Aorta (tissue), 5 donors: ENCODE measurements at places on chromosomes 16 and 17.

- DNase-seq, result no peak
These were observed 1927.2 kb downstream of the TP53TG3F start for GRCh38 chr16:35386619-35387018.

DNA sequence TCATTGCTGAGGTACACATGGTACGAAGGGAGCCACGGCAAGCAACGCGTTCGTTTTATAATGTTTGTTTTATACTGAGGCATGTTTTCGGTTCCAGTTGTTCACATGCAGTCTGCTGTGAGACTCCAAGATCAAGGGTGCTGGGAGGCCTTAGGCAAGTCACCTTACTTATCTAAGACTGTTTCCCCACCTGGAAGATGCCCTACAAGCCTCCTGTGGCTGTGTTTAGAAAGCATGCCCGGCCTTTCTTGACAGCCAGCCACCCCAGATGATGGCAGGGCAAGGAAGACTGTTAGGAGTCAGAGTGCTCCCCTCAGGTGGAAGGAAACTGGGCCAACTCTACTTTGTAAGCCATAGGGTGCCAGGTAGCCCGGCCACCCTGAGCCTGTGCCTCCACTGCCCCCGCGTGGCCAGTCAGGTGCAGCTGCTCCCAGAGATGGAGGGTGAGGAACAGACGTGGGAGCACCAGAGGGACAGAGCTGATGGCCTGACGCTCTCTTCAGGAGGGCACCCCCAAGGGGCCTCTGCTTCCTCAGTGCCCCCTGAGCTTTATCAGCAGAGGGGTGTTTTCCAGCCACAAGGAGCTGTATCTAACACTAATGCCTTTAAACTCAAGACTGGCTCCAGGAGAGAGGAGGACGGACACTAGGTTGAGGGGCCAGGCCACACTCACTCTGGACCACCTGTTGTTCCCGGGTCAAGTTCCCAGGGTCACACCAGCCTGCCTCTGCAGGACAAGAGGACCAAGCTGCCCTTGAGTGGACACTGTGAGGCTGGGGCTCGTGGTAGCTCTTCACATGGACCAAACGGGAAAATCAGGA, 5.4 kb downstream of the NAT9 start:
- peak; percentile 88 for DNase-seq

- peak; percentile 87 for DNase-seq
These were observed 914 bp downstream of the MAP1LC3B start for GRCh38 chr16:87392821-87393679.

DNA sequence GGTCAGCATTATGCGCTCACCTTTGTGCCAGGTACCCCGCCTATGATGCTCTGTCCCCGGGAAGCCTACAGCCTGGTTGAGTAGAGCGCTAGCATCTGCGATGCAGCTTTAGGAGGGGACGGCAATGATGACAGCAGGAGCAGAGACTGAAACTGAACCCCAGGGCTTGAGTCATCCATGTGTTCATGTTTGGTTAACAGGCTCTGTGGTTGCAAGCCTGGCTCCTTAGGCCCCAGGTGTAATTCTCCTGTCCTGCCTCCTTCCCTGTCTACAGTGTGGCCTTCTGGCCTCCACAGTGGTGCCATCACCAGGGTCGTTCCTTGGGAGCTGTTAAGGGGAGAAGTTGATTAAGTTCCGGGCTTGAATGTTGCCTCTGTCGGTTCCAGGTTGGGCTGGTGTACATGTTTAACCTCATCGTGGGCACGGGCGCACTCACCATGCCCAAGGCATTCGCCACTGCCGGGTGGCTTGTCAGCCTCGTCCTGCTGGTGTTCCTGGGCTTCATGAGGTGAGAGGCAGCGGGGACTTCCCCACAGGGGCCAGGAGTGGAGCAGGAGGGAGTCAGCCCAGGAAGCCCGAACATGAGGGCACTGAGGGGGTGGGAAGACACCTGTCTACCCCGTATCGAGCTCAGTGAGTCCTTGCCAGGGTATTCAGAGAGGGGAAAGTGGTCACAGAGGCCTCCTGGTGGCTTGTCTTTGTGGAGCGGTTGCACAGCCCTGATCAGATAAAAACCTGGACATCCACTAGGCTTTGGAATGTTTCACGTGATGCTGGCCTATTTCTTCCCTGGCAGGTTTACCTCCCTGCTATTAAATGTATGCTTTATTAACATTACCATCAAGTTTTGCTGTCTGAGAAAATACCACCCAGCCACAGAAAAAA, 9.2 kb upstream of the NAT9 start:
- DNase-seq, result no peak

- DNase-seq, result no peak
These were observed 9.5 kb upstream of the TEKT3 start for GRCh38 chr17:15350777-15351477.

DNA sequence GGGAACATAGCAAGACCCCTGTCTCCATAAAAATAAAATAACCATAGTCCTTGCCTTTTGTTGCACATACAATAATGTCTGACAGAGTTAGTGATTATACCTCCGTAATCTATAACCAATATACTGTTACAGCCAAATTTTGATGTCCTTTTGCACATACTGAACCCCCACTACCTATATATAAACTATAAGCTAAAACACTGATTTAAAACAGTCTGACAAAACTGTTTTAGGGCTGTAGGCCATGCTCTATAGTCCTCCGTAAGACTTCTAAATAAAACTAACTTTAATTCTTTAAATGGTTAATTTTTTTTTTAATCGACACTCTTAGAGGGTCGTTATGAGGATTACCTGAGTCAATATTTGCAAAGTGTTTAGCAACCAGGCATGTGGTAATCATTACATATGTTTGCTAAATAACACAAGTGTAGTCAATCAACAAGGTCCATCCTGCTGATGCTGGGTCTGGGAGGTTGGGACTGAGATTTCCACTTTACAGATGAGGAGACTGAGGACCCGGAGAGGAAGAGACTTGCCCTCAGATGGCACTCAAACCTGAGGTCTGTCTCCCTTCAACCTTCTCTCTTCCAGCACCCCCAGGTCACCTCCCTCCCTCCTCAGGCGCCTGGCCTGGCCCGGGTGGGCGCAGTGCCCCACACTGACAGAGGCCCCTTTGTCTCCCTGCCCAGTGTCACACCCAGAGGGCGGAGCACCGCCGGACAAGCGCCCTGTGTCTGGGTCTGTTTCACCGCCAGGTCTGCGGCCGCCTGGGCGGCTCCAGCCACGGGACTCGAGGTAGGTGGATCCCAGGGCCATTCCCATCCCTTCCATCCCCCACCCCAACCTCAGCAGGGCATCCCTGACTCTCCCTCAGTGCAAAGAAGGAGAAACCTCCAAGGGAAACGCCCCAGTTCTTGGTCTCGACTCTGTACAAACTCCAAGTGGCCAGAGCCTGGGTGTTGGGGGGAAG, 10.3 kb downstream of the ZNF385C start:
- DNase-seq, result no peak

DNA sequence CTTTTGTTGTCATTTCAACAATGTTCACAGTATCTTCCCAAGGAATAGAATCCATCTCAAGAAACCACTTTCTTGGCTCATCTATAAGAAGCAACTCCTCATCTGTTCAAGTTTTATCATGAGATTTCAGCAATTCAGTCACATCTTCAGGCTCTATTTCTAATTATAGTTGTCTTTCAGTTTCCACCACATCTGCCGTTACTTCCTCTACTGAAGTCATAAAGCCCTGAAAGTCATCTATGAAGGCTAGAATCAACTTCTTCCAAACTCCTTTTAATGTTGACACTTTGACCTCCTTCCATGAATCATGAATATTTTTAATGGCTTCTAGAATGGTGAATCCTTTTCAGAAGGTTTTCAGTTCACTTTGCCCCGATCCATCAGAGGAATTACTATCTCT, 102.1 kb downstream of the CDH13 start:
- DNase-seq, result no peak

DNA sequence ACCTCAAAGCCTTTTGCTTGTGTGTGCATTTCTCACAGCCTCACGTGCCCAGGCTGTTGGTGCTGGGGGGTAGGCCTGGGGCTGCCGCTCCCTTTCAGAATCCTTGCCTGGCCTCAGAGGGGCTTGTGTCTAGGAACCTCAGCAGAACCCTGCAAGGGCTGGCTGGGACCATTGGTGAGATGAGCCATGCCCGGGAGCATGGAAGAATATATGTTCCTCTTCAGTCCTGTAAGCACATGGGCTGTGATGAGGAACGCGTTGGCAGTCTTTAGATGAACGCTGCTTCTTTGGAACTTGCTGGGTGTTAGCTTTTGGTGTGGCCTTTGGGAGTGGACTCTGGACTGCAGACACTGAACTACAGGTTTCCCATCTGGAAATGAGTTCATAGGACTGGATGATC, 32.0 kb upstream of the SLC5A10 start:
- no peak for DNase-seq

DNA sequence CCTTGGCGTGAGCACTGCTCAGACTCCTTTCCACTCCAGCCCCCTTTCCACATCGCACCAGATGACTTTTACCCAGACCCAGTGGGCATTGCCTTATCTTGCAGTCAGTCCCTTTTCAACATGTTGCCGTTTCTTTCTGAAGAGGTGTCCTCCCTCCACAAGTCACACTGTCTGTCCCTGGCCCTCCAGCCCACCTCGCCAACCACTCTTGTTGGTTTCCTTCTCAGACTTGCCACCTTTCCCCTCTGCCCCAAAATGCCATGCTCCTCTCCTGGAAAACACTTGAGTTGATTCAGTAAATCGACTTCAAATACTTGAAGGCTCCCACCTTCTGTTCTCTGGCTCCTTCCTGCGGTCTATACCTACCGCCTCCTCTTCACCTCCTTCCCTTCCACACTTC, 7.5 kb upstream of the ADAM11 start:
- DNase-seq, result no peak

DNA sequence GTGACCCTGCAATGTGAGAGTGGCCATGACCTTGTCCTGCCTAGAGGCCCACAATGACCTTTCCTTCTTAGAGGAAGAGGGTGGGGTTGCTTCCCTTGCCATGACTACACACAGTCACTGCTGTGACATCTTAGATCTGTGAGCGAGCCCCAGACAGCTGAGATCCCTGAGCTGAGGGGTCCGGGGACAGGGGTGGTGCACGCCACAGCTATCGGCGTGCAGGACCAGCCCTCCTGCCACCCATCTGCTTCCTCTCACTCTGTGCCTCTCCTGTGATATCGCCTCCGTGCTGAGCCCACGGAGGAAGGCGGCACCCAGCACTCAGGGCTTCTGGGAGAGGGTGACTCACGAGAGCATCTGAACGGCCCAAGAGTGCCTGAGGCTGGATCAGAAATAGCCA, 35.2 kb downstream of the KIAA0513 start:
- no peak for DNase-seq

DNA sequence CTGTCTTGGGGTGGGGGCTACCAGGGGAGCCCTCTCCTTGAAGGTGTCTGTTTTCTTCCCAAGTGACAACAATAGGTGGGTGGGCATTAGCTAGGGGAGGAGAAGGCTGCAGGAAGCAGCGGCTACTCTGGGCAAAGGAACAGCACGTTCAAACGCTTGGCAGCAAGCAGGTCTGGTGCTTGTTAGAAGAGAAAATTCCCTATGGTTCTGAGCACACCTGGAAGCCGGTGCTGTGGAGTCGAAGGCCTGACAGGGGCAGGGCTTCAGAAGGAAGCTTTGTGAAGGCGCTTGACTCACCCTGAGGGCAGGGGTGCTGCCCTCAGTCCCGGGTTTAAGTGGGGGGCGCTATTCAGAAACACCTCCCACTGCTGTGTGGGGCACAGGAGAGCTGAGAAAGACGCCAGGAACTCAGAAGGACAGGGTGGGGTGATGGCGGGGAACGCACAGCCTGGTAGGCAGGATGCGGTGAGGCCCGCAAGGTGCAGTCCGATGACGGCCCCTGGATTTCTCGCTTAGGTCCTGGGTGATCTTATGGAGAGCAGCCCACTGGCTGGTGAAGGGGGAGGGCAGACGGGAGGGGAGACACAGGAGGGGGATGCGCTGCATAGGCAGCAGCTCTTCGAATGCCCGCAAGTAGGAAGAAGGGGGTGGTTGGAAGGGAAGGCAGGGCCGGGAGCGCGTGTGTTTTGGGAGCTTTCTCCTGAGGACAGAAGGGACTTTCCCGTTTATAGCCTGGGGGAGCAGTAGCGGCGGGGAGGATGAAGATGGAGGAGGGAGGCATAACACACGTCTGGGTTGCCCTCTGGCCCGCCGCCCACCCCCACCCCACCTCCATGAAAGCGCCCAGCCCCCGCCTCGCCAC, 3.2 kb downstream of the GJD3 start:
- no peak for DNase-seq

DNA sequence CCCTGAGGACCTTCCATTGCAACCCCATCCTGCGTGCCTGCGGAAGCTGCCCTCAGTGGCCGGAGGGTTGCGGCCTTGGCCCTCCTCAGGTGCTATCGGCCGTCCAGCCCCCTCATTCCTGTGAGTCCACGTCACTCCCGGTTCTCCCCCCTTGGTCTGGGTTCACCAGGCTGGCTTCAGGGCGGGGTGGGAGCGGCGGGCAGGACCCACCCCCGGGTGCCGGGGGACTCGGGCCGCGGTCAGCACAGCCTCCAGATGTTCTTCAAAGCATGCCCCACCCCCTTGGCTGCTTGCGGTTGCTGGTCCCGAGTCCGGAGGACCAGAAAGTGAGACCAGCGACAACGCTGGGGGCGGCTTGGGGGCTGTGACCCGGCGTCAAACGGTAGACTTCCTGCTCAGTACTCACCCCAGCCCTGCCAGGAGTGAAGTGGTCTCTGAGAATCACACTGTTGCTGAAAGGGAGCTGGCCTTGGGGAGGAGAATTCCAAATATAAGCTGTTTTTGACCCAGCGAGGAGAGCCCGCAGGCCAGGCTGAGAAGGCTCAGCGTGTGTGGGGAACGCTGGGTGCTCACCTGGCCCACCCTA, 4.5 kb downstream of the ZNF469 start:
- peak; percentile 77 for DNase-seq

GRCh38 chr17:59619035-59619297, 729 bp upstream of the CLTC start:
- no peak for DNase-seq

GRCh38 chr16:22022151-22022550, 14.2 kb downstream of the MOSMO start:
- no peak for DNase-seq

DNA sequence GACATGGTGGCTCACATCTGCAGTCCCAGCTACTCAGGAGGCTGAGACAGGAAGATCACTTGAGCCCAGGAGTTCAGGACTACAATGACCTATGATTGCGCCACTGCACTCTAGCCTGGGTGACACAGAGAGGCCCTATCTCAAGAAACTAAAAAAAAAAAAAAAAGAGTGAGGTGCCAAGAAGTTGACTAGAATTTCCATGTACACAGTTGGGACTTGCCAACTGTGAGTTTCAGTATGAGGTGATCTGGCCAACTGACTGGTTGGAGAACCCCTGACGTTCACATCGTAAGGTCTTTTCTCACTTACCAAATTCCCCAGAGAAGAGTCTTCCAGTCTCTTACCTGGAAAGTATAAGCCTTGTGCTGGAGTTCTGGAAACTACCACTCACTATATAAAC, 3.1 kb upstream of the MED11 start:
- DNase-seq, result no peak

GRCh38 chr17:28916302-28916934, 13.5 kb upstream of the DHRS13 start:
- no peak for DNase-seq

GRCh38 chr17:74972107-74972972, at the start of gene HID1:
TSS of gene HID1 (minus strand) at chr17:74972759. CDS start at chr17:74972656, 103 bp downstream.
- DNase-seq, result peak; percentile 65

- DNase-seq, result no peak
These were observed 1417.9 kb upstream of the GOT2 start for GRCh38 chr16:60151987-60152386.
